Adrenal gland (tissue), 19 donors: ENCODE measurements at places on chromosomes 11 and 22. TPM values are rescaled to one million over a fixed set of nuclear protein-coding genes. Genes with fewer than 3 reads are reported as not detected.

The EIF4G2 gene
- total RNA-seq: 820 TPM

- H3K4me1 ChIP-seq: no peaks in the 10 kb centered on the region
- no peaks in the 10 kb centered on the region for H3K27me3 ChIP-seq
Observed at GRCh38 chr22:22474733-22475132, 33.8 kb downstream of the ZNF280B start.

DNA sequence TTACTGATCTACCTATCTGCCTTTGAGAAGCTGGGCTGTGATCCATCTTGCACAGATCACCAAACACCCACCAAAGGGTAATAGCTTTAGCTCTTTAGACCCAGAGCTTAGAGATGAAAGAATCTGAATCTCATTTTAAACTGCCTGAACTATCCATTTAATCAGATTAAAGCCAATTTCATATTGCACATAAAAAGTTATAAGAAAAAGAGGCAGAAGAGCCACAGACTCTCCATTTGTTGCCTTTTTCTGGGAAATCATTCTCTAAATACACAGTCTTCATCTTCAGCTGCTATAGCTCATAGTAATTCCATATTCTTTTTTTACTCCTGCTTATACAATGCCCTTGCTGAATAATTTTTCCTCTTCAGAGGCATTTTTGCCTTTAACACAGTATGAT lies 271.2 kb downstream of the DLG2 start:
- H3K36me3 ChIP-seq: no peaks in the 10 kb centered on the region
- no peak overlapping the region for H3K27ac ChIP-seq
- no peak for DNase-seq
- no peak overlapping the region for H3K4me3 ChIP-seq
- no peaks in the 10 kb centered on the region for H3K27me3 ChIP-seq
- no peaks in the 10 kb centered on the region for H3K4me1 ChIP-seq

DNA sequence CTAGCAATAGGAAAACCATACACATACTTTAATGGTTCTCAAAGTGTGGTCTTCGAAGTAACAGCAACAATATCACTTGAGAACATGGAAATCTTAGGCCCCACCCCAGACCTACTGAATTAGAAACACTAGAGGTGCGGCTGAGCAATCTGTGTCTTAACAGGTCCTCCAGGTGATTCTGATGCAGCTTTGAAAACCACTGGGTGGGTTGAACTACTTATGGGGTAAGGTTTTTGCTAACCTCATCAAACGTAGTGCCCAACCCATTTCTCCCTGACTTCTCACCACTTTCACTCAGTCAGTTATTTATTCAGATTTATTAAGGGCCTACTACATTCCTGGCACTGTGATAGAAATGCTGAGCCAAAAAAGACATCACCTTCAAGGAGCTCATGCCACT lies 3.7 kb downstream of the MPZL2 start:
- no peak for DNase-seq
- no peaks in the 10 kb centered on the region for H3K36me3 ChIP-seq
- no peak overlapping the region for H3K27ac ChIP-seq
- H3K4me1 ChIP-seq: peaks cover 9% of the 10 kb centered on the region
- no peak overlapping the region for H3K4me3 ChIP-seq

- no peak within 1 kb of the TSS for H3K4me3 ChIP-seq
- no peak within 1 kb of the TSS for H3K27ac ChIP-seq
- no peaks in the 10 kb centered on the region for H3K36me3 ChIP-seq
Observed at GRCh38 chr11:36598051-36598450, at the start of gene RAG2. TSS of gene RAG2 (minus strand) at chr11:36598236. CDS start at chr11:36594168, 4,068 bp downstream.

- H3K4me3 ChIP-seq: no peak overlapping the region
- no peaks in the 10 kb centered on the region for H3K36me3 ChIP-seq
- no peak for DNase-seq
- H3K27me3 ChIP-seq: no peaks in the 10 kb centered on the region
Observed at GRCh38 chr11:36605221-36606216, 7.5 kb upstream of the RAG2 start.

DNA sequence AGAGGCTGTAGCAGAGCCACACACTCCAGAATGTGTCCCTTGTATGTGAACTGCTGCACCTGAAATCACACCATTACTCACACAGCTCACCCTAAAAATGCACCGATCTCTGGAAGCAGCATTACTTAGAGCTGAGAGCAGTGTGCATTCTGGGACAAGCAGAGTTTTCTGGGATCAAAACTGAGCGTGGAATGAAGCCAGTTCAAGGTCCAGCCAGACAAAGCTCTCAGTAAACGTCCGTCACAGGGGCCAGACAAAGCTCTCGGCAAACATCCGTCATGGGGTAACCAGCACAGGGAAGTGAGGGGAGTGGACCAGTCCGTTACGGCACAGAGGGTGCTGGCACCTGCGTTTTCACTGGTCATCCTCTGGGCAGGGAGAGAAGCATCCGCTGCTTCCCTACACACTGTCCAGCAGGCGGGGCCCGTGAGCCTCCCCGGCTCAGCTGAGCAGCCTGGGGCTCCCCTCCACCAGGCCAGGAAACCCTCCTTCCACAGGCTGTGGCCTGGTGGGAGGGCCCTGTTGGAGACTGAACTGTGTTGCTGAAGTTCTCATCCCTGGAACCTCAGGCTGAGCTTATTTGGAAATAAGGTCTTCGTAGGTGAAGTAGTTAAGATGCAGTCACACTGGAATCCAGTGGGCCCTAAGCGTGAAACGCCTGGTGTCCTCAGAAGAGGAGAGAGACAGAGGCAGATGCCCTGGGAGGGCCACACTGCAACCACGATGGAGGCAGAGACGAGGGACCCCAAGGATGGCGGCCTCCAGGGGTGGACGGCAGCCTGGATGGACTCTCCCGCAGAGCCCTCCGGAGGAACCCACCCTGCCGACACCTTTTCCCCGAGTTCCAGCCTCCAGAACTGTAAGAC lies 883.9 kb downstream of the BRD1 start:
- no peak overlapping the region for H3K4me3 ChIP-seq
- no peak overlapping the region for H3K27ac ChIP-seq

The DEUP1 gene
- 0.57 TPM for total RNA-seq

The CKAP5 gene
- 157 TPM for total RNA-seq

GRCh38 chr22:27873472-27873871 lies 45.6 kb downstream of the PITPNB start:
- no peaks in the 10 kb centered on the region for H3K36me3 ChIP-seq
- H3K27me3 ChIP-seq: no peaks in the 10 kb centered on the region
- no peak for DNase-seq
- no peak overlapping the region for H3K4me3 ChIP-seq
- peaks cover 47% of the 10 kb centered on the region for H3K4me1 ChIP-seq

DNA sequence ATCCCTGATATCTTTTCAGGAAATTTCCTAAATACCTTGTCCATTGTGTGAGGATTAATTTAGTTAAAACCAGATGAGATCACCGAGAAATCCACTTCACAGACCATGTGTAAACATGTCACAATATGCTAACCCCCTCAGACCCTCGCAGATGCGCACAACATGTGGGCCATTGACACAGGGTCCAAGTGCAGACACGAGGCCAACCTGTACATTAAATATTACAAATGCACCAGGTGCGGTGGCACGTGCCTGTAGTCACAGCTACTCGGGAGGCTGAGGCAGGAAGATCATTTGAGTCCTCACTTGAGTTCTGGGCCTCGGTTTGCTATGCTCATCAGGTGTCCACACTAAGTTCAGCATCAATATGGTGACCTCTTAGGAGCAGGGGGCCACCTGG lies 9.9 kb upstream of the TMPRSS4 start:
- DNase-seq: no peak
- H3K27me3 ChIP-seq: no peaks in the 10 kb centered on the region
- no peak overlapping the region for H3K4me3 ChIP-seq

DNA sequence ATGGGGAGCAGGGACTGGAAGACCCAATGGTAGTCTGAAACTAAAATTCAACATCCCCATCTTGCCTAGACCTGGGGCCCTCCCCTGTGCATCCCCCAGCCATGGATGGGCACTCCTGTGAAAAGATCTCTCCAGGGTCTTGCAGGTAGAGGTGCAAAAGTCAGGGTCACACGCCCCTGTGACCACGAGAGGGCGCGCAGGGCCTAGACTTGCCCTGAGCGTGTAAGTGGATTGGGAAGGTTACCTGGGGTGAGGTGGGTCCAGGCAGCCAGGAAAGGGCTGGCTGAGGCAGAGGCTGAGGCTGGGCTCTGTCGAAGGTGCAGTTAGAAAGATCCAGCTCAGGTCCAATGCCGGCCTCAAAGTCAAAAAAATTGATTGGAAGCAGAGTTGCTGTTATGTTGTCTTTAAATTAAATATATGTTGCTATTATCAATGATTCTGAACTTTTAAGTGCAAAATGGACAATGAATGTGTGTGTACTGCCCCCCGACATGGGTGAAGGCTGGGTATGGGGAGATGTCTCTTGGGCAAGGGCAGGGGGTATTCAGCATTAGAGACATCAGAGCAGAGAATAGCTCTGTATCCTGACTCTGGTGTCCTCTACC lies 4.8 kb upstream of the POU2F3 start:
- peak; percentile 49 for DNase-seq
- H3K4me1 ChIP-seq: no peaks in the 10 kb centered on the region
- no peak overlapping the region for H3K27ac ChIP-seq
- no peaks in the 10 kb centered on the region for H3K36me3 ChIP-seq
